Umbilical cord (tissue), 2 donors: ENCODE measurements at places on chromosomes 5 and 9. TPM values are rescaled to one million over a fixed set of nuclear protein-coding genes. Genes with fewer than 3 reads are reported as not detected.

The PRDM9 gene
- not detected for total RNA-seq

The HSD17B3 gene
- total RNA-seq: 2.4 TPM

GRCh38 chr9:89311346-89312221 is 589 bp downstream of the CKS2 start:
- DNase-seq: peak; percentile 11

GRCh38 chr5:38968665-38969064 is 105.5 kb downstream of the RICTOR start:
- no peak for DNase-seq

GRCh38 chr5:92207151-92207550 is 824.0 kb upstream of the ARRDC3 start:
- DNase-seq: no peak

GRCh38 chr9:121073038-121073437 is 1.7 kb upstream of the CNTRL start:
- DNase-seq: peak; percentile 71
